ENCODE measurements at places on chromosomes 11 and 22. TPM values are rescaled to one million over a fixed set of nuclear protein-coding genes. Genes with fewer than 3 reads are reported as not detected.

DNA sequence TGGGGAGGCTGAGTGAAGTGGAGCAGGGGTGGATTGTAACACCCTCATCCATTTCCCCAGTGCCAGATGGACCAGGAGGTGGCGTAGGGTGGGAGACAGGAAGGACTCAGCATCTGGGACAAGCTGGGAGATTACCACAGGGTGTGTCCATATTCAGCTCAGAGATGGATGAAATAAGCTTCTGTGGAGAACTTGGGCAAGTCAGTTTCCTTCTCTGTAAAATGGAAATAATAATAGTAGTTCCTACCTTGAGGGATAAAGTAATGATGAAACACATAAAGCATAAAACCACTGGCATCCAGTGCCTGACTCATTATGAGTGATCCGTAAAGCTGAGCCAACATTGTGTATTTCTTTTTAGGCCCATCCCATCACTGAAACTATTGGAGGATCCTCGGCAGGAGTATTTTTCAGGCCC is 607 bp upstream of the ROBO4 start:
- no peaks in the 10 kb centered on the region for H3K4me1 ChIP-seq
- DNase-seq: no peak
- H3K36me3 ChIP-seq: no peaks in the 10 kb centered on the region

- DNase-seq: no peak
- no peaks in the 10 kb centered on the region for H3K36me3 ChIP-seq
- no peaks in the 10 kb centered on the region for H3K27me3 ChIP-seq
- H3K4me3 ChIP-seq: no peak overlapping the region
- no peak overlapping the region for H3K27ac ChIP-seq
- no peaks in the 10 kb centered on the region for H3K4me1 ChIP-seq
Observed at GRCh38 chr11:47941907-47942558, 38.3 kb upstream of the PTPRJ start.

DNA sequence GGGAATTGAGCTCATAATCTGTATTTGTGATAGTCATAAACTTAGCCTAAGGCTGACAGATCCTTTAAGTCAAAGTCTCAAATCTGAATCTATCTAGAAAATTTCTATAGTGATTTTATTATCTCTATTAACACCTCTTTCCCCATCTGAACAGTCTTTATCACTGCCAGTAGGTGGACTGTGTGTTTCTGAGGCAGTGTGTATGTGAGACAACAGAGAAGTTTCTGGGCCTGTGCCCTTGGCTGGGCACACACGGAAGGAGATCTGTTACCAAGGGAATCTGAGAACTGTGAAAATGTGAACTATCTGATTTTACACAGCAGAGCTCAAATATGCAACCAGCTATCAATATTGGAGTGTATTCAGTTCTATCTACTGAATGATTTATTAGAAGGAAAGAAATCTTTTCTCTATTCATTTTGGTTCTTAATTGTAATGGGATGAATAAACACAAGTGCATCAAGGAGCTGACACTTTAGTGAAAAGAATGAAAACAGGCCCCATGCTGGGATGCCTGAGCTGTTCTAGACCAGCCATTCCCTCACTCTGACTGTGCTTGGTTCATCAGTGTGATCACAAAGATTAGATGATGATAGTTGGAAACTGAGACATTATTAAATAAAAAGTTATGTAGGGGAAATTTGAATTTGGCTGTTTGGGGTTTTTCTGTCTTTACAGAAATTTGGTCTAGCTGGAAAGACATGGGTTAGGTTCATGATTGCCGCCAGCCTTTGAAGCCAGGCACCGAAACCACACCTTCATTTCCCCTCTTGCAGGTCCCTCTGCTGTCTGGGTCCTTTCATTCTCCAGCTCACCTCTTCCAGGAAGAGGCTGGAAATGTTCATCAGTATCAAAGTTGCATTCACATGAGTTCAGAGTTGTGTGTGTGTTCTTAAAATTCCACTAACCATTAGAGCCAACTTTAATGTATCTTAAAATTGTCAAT is 68.1 kb downstream of the LIF start:
- no peaks in the 10 kb centered on the region for H3K4me1 ChIP-seq
- H3K27ac ChIP-seq: no peak overlapping the region
- H3K4me3 ChIP-seq: no peak overlapping the region
- no peak for DNase-seq

The NF2 gene
- polyA plus RNA-seq: 6.5 TPM

The LDHA gene
- 487 TPM for polyA plus RNA-seq

The YDJC gene
- 38.8 TPM for polyA plus RNA-seq

The CASP1 gene
- polyA plus RNA-seq: 102 TPM
